Stimulated activated CD8-positive, alpha-beta memory T cell treated with anti-CD3 and anti-CD28 coated beads, Interleukin-7, amount 100 ng/mL, for 1 hour (primary cell): ENCODE measurements at places on chromosomes 4 and X.

- DNase-seq = no peak
Measured at GRCh38 chr4:166896254-166896653, 338.0 kb downstream of the SPOCK3 start.

- no peak for DNase-seq
Measured at GRCh38 chr4:30454504-30454903, 265.7 kb upstream of the PCDH7 start.

GRCh38 chr4:579543-580175, 3.6 kb upstream of the TMEM271 start:
- no peak for DNase-seq

GRCh38 chr4:6692806-6693205, 872 bp upstream of the S100P start:
- no peak for DNase-seq

- DNase-seq = no peak
Measured at GRCh38 chr4:123018396-123018775, 96.0 kb upstream of the NUDT6 start.

- no peak for DNase-seq
Measured at GRCh38 chrX:55484948-55485347, 4.7 kb downstream of the USP51 start.

GRCh38 chr4:84814094-84814750, 152.3 kb downstream of the WDFY3 start:
- no peak for DNase-seq
